ENCODE measurements at places on chromosomes 11 and 22. TPM values are rescaled to one million over a fixed set of nuclear protein-coding genes. Genes with fewer than 3 reads are reported as not detected.

The C11orf42 gene
- total RNA-seq = not detected

The APOBEC3C gene
- total RNA-seq = 12.4 TPM

The MS4A1 gene
- 1.2 TPM for total RNA-seq

The KCNK4 gene
- total RNA-seq = not detected

The MMP10 gene
- total RNA-seq = not detected

The YWHAH gene
- 207 TPM for total RNA-seq

The SPTBN2 gene
- total RNA-seq = 1.7 TPM

The H19 gene
- 1,787 TPM for total RNA-seq

The GAL gene
- not detected for total RNA-seq

The NXPE1 gene
- total RNA-seq = not detected

The SLC35C1 gene
- total RNA-seq = 11.8 TPM

The ZNF214 gene
- total RNA-seq = 2.4 TPM

The NRXN2 gene
- 21.6 TPM for total RNA-seq

The LDHAL6A gene
- not detected for total RNA-seq

The GAL3ST1 gene
- 2.0 TPM for total RNA-seq

The TSPAN32 gene
- total RNA-seq = 3.5 TPM

The OR8H3 gene
- total RNA-seq = not detected

The HEPHL1 gene
- total RNA-seq = not detected

The GRM5 gene
- total RNA-seq = 4.3 TPM

The SYTL2 gene
- total RNA-seq = 42.9 TPM

The UPK2 gene
- not detected for total RNA-seq

The RAG2 gene
- total RNA-seq = not detected

The SHISA8 gene
- not detected for total RNA-seq

The SGSM1 gene
- total RNA-seq = 9.2 TPM

The NCAM1 gene
- 10.2 TPM for total RNA-seq

The UCP2 gene
- 27.4 TPM for total RNA-seq

The PRAME gene
- total RNA-seq = not detected

The IFITM10 gene
- 15.0 TPM for total RNA-seq

The CHRNA10 gene
- total RNA-seq = 4.0 TPM

The BDNF gene
- total RNA-seq = 0.75 TPM

The IL17REL gene
- not detected for total RNA-seq

The CAVIN3 gene
- 176 TPM for total RNA-seq

The IRAG1 gene
- 189 TPM for total RNA-seq

The ANO1 gene
- total RNA-seq = 65.6 TPM

The MPPED2 gene
- 7.5 TPM for total RNA-seq

The TSGA10IP gene
- total RNA-seq = not detected

The F2 gene
- total RNA-seq = not detected

The OMP gene
- total RNA-seq = not detected

The EFCAB6 gene
- 1.5 TPM for total RNA-seq

The MS4A15 gene
- total RNA-seq = not detected

The TIGD3 gene
- total RNA-seq = not detected

The GLB1L3 gene
- not detected for total RNA-seq

The LGALS1 gene
- total RNA-seq = 1,178 TPM

The TMEM191B gene
- total RNA-seq = not detected

The GGT5 gene
- 50.8 TPM for total RNA-seq

The SLC22A12 gene
- not detected for total RNA-seq

The CALCB gene
- 0.16 TPM for total RNA-seq

The ROBO4 gene
- total RNA-seq = 19.7 TPM

The TRIM6 gene
- 2.1 TPM for total RNA-seq

The ART5 gene
- total RNA-seq = not detected

All from aorta (tissue), 5 donors.